ENCODE measurements at places on chromosomes 5 and 9.

- no peak for DNase-seq
Observed at GRCh38 chr9:69191231-69191630, 17.2 kb downstream of the TJP2 start.

- no peak for DNase-seq
Observed at GRCh38 chr5:73897893-73898292, 271.9 kb downstream of the ARHGEF28 start.

DNA sequence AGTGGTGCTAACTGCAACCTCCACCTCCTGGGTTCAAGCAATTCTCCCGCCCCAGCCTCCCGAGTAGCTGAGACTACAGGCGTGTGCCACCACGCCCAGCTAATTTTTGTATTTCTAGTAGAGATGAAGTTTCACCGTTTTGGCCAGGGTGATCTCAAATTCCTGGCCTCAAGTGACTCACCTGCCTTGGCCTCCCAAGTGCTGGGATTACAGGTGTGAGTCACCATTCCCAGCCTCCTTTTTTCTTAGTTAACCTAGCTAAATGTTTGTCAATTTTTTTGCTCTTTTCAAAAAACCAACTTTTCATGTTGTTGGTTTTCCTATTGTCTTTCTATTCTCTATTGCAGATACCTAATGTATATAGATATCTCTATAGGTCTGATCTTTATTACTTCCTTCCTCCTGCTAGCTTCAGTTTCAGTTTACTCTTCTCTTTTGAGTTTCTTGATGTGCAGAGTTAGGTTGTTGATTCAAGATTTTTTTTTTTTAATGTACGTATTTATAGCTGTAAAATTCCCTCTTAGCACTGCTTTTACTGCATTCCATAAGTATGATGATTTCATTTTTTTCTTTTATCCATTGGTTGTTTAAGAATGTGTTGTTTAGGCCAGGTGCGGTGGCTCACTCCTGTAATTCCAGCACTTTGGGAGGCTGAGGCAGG is 32.9 kb downstream of the FGD3 start:
- DNase-seq: no peak

GRCh38 chr9:81132796-81133195 is 556.6 kb downstream of the TLE1 start:
- no peak for DNase-seq

- peak; percentile 87 for DNase-seq
Observed at GRCh38 chr5:115816226-115817081, at the start of gene CDO1. Gene CDO1, minus strand, starts transcription at chr5:115816659. Its CDS starts 262 bp downstream, at chr5:115816397.

Measured in cerebellar cortex (tissue), 1 donor.